Liver (tissue), 10 donors: ENCODE measurements at places on chromosomes 11 and 22. TPM values are rescaled to one million over a fixed set of nuclear protein-coding genes. Genes with fewer than 3 reads are reported as not detected.
A peak's percentile ranks its signal among the peaks of the same experiment; 100 is the strongest.

DNA sequence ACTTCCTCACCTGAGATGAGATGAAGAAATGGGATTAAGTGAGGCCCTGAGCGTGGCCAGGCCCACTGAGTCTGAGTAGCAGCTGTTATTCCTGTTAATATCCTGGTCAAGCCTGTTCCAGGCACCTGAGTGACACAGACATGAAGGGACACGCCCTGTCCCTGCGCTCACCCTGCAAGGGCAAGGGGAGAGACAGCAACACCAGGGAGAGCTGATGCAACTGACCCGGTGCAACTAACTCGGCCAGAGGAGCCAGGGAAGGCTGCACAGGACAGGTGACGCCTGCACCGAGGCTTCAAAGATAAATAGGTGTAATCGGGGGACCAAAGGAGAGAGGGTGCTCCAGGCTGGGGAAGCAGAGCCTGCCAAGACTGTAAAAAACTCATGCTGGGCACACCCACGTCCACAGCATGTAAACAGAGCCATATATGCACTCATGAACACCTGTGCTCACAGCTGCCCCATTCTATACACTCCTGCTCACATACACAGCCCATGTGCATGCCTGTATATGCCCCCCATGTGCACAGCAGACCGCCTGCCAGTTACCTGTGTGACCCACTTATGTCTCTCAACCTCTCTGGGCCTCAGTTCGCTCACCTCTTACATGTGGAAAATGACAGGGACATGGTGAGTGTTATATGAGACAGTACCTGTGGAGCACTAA lies 22.8 kb upstream of the GCAT start:
- H3K36me3 ChIP-seq, result no peaks in the 10 kb centered on the region
- no peak for DNase-seq
- no peaks in the 10 kb centered on the region for H3K27me3 ChIP-seq

- no peak for DNase-seq
- no peaks in the 10 kb centered on the region for H3K27me3 ChIP-seq
- no peak overlapping the region for H3K4me3 ChIP-seq
- no peaks in the 10 kb centered on the region for H3K4me1 ChIP-seq
- no peaks in the 10 kb centered on the region for H3K36me3 ChIP-seq
Measured at GRCh38 chr11:17221968-17222367, 14.2 kb upstream of the PIK3C2A start.

DNA sequence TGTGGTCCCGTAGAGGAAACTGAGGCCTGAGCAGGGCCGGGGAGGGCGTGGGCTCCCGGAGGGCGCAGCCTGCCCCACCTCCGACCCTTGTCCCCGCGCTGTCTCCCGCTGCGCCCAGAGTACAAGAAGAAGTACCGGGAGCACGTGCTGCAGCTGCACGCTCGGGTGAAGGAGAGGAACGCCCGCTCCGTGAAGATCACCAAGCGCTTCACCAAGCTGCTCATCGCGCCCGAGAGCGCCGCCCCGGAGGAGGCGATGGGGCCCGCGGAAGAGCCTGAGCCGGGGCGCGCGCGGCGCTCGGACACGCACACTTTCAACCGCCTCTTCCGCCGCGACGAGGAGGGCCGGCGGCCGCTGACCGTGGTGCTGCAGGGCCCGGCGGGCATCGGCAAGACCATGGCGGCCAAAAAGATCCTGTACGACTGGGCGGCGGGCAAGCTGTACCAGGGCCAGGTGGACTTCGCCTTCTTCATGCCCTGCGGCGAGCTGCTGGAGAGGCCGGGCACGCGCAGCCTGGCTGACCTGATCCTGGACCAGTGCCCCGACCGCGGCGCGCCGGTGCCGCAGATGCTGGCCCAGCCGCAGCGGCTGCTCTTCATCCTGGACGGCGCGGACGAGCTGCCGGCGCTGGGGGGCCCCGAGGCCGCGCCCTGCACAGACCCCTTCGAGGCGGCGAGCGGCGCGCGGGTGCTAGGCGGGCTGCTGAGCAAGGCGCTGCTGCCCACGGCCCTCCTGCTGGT lies 1.9 kb downstream of the NLRP6 start:
- DNase-seq, result no peak
- peak overlapping the region; percentile 68 for H3K27ac ChIP-seq
- no peaks in the 10 kb centered on the region for H3K27me3 ChIP-seq
- peak overlapping the region; percentile 65 for H3K4me3 ChIP-seq

DNA sequence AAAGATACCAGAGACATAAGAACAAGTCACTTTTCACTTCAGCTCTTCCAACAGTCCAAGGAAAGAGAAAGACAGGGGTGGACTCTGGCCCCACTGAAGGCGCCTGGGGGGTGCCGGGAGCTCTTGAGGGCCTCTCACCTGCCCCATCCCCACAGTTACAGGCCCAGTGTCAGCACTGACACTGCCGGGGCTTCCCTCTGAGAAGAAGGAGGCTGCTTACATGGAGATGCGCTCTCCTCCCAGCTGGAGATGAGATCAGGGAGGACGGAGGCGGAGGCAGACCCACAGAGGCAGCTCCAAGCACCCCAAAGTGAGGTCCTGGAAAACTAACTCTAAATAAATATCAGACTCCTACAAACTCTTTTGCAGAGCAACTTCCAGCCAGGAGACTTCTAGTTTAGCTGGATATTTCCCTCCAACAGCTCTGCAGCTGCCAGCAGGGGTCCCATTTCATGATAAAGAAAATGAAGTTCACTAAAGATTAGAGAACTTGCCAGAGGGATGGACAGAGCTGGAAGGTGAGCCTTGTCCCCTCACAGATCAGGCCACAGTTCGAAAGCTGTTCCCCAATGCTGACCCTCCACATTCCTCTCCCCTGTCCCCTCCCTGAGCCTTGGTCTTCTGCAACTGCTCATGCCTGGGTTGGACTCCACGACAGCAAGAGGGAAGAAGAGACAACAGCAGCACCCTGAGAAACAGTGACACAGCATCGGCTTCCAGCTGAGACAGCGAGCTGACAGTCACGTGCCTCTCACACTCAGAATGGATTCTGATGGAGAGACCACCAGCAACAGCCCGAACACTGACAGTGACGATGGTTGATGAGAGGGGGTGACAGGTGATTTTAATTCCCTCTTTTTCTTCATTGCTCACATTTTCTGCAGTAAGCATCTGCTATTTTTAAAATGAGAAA lies 5.8 kb downstream of the CARS1 start:
- peaks cover 9% of the 10 kb centered on the region for H3K36me3 ChIP-seq
- H3K4me3 ChIP-seq, result no peak overlapping the region
- no peak for DNase-seq
- no peak overlapping the region for H3K27ac ChIP-seq
- H3K27me3 ChIP-seq, result no peaks in the 10 kb centered on the region

GRCh38 chr22:35450824-35451569 lies 51.1 kb downstream of the MCM5 start:
- no peaks in the 10 kb centered on the region for H3K27me3 ChIP-seq
- no peaks in the 10 kb centered on the region for H3K36me3 ChIP-seq

GRCh38 chr11:44408141-44408540 lies 98.2 kb upstream of the ALX4 start:
- H3K27ac ChIP-seq, result no peak overlapping the region
- H3K27me3 ChIP-seq, result no peaks in the 10 kb centered on the region
- H3K4me1 ChIP-seq, result no peaks in the 10 kb centered on the region
- H3K36me3 ChIP-seq, result no peaks in the 10 kb centered on the region
- no peak overlapping the region for H3K4me3 ChIP-seq
- DNase-seq, result no peak

- H3K4me3 ChIP-seq, result no peak overlapping the region
- DNase-seq, result no peak
- H3K4me1 ChIP-seq, result no peaks in the 10 kb centered on the region
- H3K36me3 ChIP-seq, result no peaks in the 10 kb centered on the region
Measured at GRCh38 chr11:86108191-86108590, 39.3 kb upstream of the PICALM start.

DNA sequence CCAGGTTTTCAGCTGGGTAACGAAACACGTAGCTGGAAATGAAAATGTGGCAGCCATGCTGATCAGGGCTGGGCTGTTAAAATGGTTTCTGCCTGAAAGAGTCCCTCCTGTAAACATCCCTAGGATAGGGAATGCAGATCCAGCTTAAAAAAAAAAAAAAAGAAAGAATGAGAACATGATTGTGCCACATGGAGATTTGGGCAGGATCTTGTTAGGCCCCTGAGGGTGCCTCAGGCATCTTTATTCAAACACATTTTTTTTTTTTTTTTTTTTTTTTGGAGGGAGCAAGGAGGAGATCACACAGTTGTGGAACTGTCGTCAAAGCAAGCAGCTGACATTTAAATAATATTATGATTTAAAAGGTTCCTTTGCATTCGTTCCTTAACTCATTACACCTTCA lies 900.3 kb downstream of the OPCML start:
- H3K27me3 ChIP-seq, result no peaks in the 10 kb centered on the region
- no peaks in the 10 kb centered on the region for H3K4me1 ChIP-seq
- H3K4me3 ChIP-seq, result no peak overlapping the region
- H3K27ac ChIP-seq, result no peak overlapping the region
- no peak for DNase-seq

GRCh38 chr11:59097113-59097708 lies 9.8 kb upstream of the FAM111B start:
- H3K4me3 ChIP-seq, result no peak overlapping the region
- DNase-seq, result peak; percentile 61
- H3K4me1 ChIP-seq, result no peaks in the 10 kb centered on the region
- H3K36me3 ChIP-seq, result no peaks in the 10 kb centered on the region

- DNase-seq, result no peak
- H3K4me1 ChIP-seq, result no peaks in the 10 kb centered on the region
- no peak overlapping the region for H3K27ac ChIP-seq
Measured at GRCh38 chr11:26264266-26264665, 67.7 kb upstream of the ANO3 start.

GRCh38 chr11:66124564-66124963 lies 54.5 kb downstream of the PACS1 start:
- H3K4me3 ChIP-seq, result no peak overlapping the region
- H3K27ac ChIP-seq, result no peak overlapping the region
- H3K4me1 ChIP-seq, result peaks cover 5% of the 10 kb centered on the region
- DNase-seq, result no peak
- no peaks in the 10 kb centered on the region for H3K36me3 ChIP-seq
- no peaks in the 10 kb centered on the region for H3K27me3 ChIP-seq

DNA sequence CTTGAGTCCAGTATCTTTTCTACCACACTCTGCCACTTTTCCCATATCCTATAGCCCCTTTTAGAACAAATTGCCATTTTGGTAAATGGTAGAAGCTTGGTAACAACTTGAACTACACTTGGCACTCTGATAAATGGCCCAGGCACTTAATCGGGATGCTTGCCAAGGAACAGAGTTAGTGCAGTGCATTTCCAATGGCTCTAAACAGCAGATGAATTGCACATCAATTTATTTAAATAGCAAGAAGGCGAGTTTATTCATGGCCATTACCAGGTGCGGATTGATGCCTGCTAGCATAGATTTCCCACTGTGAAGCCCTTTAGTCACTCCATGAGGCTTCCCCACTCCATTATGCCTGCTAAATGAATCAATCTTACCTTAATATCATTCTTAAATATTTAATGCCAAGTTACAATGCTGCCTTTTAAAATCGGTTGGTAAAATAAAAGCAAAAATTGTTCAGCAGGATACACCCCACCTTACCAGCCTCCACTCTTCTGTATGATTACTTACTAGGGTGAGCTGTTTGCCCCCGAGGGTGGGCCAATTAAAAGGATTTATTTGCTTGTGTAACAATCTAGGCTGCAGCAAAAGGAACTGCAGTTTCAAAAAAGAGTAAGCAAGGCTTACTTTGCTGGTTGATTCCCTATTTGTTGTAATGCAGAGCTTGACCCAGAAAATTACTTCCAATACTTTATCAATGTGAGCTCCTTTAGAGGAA lies 136.0 kb upstream of the ARHGAP42 start:
- no peak overlapping the region for H3K4me3 ChIP-seq
- no peaks in the 10 kb centered on the region for H3K27me3 ChIP-seq
- no peak overlapping the region for H3K27ac ChIP-seq
- H3K4me1 ChIP-seq, result no peaks in the 10 kb centered on the region

DNA sequence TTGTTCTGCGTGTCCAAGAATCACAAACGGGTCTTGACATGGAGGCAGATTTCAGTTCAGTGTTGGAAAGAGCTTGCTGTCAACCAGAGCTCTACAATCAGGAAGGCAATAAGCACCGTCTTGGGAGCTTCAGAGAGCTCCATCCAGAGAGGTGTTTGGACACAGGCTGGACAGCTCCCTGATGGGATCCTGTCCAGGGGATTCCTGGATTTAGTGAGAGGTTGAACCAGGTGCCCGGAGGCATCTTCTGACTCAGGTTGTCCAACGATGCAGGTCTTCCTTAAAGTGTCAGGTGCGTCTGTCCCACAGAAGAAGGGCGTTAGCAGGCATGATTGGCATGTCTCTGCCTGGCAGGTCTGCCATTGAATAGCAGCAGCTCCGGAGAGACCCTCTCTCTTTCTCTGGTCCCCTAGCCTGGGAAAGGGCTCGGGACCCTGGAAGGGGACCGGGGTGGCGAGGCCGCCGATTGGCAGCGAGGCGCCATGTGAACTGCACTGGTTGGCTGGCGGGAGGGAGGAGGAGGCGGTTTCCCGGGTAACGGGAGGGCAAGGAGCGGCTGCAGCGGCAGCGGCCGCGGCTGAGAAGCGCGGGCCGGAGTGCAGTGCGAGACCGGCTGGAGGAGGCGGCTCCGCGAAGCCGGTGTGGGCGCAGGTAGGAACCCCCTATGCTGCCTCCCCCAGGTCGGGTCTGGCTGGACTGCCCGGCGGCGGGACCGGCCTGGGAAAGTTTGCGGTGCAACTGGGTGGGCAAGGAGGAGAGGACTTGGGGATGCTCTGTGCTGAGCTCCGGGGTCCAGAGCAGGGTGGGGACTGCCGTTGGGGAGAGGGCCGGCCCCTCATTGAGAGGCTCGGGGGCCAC lies 104.1 kb upstream of the E2F8 start:
- H3K36me3 ChIP-seq, result no peaks in the 10 kb centered on the region
- no peaks in the 10 kb centered on the region for H3K27me3 ChIP-seq
- no peak overlapping the region for H3K27ac ChIP-seq
- peak; percentile 37 for DNase-seq
- peaks cover 9% of the 10 kb centered on the region for H3K4me1 ChIP-seq

Gene SEPTIN3
- total RNA-seq, result under 0.01 TPM

Gene APOA1
- total RNA-seq, result 5,120 TPM
